Left forelimb (tissue), 1 donor: ENCODE measurements at places on chromosomes 2 and 18.

GRCh38 chr2:207408086-207408794, 121.5 kb upstream of the CREB1 start:
- DNase-seq: no peak

DNA sequence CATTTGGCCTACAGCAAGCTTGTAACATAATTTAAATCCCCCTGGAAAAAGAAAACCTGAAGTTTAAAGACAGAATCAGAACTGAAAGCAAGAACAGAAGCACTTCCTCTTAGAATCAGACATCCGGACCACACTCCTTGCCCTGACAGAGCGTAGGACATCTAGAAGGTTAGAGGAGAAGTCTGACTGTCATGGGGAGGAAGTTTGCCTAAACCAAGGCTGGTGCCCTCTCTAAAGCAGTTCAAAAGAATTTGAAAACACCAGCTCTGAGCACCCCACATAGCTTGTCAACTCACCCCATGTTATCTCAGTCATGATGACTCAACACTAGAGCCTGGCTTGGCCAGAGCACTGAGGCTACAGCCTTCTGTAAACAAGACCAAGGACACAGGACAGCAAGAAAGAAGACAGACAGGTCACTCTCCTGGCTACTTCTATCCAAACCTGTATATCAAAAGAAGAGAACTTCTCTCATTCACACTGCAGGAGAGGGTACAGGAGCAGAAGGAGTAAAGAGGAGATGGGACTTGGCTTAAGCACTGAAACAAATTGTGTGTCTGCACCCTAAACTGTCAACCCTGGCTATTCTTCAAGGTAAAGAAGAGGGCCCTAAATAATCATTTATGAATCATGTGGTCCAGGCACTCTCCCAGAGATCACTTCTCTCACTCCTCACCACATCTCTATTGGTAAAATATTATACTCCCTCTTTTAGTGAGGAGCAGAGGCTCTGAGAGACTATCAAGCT, 198.6 kb downstream of the MEMO1 start:
- DNase-seq: no peak

- peak; percentile 83 for DNase-seq
These were observed at the start of gene EPAS1 for GRCh38 chr2:46296840-46297545. Gene EPAS1 (plus strand): TSS chr2:46297407. CDS start chr2:46297912, 505 bp downstream.

DNA sequence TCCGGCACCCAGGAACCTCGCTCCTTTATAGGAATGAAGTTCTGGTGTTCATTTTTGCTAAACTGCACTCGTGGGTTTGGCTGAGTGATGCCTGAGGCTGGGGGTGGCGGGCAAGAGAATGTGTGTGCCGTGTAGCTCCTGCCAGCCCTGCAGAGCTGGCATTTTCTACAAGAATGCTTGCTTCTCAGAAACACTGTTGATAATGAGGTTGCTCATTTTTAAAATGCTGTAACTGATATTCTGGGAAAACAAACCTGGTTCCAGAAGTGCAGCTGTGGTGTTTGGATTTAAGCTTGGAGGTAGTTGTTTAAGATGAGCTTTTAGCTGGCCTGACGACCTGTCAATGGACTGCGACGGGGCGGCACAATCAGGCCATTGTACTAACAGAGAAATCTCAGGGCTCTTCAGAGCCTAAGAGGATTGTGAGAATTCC, 511.9 kb upstream of the TNP1 start:
- DNase-seq: no peak

DNA sequence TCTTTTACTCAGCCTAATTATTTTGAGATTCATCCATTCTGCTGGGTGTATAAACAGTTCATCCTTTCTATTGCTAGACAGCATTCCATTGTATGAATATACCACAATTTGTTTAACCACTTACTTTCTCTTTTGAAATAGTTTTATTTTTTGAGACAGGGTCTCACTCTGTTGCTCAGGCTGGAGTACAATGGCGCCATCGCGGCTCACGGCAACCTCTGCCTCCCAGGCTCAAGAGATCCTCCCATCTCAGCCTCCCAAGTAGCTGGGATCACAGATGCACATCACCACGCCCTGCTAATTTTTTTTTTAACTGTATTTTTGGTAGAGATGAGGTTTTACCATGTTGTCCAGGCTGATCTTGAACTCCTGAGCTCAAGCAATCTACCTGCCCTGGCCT, 54.5 kb downstream of the USP37 start:
- DNase-seq: no peak

DNA sequence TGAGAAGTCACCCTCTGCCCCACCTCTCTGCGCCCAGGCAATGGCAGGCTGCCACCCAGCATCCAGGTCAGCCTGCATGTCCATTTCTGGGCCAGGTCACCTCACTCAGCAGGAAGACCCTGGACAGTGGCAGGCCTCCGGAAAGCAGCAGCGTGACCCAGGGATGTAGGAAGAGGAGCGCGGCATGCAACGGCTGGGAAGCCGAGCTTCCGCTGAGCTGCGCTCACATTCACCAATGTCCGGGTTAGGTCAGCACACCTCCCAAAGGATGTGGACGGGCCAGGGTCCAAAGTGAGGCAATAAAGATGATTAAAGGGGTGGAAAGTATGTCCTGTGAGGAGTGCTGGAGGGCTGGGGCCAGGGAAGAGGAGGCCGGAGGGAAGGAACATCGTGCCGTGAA, 174.5 kb downstream of the CTIF start:
- peak; percentile 79 for DNase-seq

GRCh38 chr2:110219496-110220189, 7.3 kb upstream of the MTLN start:
- DNase-seq: no peak

DNA sequence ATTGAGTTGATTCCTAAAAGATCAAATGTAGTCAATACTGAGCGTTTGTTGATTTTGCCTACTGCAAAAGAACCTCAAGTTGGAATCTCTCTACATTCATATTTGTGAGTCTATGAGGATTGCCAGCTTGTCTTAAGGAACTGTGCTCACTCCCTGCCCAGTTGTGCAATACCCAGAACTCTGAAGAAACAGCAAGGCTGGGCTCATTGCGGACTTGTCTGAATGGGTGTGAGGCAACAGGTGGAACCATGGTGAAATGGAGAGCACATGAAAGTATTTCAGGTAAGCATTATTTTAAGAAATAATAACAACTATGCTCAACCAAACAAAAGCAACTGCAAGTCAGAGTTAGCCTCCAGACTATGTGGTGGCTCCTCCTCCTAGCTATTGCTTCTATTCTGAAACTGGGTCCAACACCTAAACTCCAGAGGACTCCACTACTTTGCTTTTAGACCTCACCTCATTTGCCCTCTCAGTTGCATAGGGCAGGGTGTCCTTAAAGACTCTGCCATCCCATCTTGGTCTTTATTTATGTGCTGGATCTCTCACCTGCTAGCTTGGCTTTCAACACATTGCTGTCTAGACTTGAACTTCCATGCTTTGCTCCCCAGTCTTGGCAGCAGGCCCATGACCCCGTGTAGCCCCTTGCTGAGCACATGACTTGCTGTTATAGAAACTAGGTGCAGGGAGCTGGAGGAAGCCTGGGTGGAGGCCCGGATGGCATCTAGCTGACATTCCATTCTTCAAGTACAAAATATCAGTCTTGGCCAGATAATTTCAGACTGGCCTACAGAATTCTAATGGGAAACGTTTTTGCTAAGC, 94.8 kb upstream of the ARL5A start:
- no peak for DNase-seq

- DNase-seq: no peak
These were observed 1.7 kb downstream of the HOXD8 start for GRCh38 chr2:176130957-176131847.

- DNase-seq: no peak
These were observed 90.2 kb upstream of the TMEM18 start for GRCh38 chr2:767440-767839.

GRCh38 chr2:168244318-168244717, 3.1 kb downstream of the STK39 start:
- DNase-seq: no peak

- DNase-seq: no peak
These were observed 28.0 kb downstream of the EMILIN2 start for GRCh38 chr18:2874765-2875164.

- no peak for DNase-seq
These were observed 48.7 kb downstream of the EHD3 start for GRCh38 chr2:31282634-31283033.
